ENCODE measurements at places on chromosomes 13 and 19.

DNA sequence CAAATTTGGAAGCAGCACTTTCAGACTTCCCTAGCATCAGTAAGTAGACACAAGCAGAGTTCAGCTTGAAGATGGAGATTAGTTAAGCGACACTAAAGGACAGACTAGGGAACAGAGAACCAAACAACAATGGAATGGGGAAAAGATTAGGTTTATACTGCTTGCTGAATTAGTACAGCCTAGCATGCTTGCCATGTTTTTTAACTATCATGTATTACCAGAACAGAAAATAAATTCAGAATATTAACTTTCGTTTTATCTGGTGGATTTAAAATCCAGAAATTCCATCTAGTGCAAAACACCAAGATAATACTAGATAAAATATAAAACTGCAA, 451.5 kb upstream of the SLC10A2 start:
- DNase-seq: no peak

GRCh38 chr13:70995338-70995737, 871.7 kb downstream of the DACH1 start:
- no peak for DNase-seq

DNA sequence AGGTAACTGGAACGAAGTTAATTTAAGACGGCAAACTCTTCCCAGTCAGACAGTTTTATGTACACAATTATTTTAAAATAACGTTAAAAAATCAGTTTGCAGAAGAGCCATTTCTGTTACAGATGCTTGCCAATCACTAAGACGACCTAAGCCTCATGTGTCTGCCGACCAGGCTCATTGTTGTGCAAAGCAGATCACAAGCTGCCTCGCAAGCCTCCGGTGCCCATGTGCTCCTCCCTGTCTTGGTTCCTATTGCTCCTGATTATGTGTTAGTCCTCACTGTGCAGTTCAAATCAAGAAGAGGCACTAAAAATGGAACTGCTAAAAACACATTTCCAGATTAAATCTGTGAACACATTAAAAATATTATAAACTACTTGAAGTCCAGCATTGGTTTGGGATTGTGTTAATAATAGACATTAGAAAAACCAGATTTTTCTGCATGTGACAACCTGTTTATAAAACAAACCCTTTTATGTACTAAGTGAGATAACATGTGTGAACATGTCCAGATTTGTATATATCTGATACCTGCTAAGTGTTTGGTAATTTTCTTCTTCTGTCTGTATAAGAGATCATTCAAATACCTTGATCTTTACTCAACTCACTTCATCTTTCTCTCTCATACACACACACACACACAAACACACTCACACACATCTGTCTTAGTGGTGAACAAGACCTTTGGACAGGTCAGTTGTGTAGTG, 81.9 kb upstream of the SLC15A1 start:
- DNase-seq: peak; percentile 5

DNA sequence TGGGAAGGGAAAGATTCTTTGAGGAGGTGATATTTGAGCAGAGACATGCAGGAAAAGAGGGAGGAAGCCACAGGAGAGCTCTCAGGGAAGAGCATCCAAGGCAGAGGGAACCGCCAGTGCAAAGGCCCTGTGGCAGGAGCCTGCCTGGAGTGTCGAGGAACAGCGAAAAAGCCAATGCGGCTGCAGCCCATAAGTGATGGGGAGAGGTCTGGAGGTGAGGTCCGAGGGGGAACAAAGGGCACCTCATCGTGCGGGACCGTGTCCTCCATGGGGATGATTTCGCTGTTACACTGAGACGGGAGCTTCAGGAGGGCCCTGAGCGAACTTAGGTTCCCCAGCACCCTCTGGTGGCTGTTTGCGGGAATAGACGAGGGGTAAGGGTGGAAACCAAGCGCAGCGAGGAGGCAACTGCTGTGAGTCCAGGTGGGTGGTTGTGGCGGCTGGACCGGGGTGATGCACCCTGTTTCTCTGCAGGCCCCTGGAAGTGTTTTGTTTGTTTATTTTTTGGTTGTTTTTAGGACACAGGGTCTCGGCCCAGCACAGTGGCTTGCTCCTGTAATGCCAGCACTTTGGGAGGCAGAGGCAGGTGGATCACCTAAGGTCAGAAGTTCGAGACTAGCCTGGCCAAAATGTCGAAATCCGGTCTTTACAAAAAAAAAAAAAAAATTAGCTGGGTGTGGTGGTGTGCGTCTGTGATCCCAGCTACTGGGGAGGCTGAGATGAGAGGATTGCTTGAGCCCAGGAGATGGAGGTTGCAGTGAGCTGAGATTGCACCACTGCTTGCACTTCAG, 5.9 kb upstream of the EHD2 start:
- peak; percentile 84 for DNase-seq

GRCh38 chr19:1270213-1270853, 1.2 kb downstream of the CIRBP start:
- peak; percentile 33 for DNase-seq

DNA sequence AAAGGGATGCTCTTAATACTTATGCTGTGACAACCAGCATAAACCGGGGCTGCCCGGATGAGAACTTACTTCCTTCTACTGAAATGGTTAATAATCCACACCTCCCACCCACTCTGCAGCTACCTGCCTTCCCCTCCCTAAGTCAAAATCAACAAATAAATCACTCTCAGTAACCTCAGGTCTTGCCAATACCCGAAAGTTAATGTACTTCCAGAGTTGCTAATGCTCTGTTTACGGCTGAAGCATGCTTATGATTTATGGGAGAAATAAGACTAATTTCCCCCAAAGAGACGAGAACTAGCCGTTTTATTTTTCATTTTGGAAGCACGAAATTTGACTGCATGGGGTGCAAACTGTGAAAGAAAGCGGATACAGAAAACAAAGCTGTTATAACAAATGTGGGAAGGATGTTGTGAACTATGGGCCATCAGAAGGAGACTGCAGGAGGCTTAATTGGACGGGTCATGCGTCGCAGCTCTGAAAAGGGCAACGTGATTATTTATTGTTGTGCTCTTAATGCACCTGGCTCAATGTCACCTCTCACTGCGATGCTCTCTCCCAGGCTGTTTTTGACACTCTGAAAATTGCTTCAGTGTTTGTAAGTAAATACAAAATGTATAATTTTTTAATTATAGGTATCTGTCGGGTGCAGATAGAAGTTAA, 114.0 kb upstream of the SLC7A1 start:
- DNase-seq: no peak

- DNase-seq: no peak
Observed at GRCh38 chr13:93338906-93339305, 112.3 kb downstream of the GPC6 start.

GRCh38 chr19:5911366-5911765, 2.7 kb upstream of the CAPS start:
- no peak for DNase-seq

DNA sequence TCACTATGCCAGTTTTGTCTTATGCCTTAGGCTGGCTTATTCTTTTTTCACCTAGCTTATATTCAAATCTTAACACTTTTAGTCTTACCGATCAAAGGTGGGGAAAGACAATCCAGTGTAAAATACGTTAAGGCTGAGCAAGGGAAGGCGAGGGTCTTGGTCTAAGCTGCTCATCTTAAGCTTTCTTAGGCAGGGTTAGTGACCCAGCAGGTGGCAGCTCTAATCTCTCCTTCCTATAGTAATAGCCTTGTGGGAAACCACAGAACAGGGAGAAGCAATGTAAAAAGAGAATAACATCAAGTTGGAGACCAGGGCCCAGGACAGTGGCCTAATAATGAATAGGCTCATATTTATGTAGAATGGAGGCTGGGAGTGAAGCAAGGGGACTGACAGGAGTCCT, 45.9 kb downstream of the COG3 start:
- DNase-seq: no peak

- no peak for DNase-seq
Observed at GRCh38 chr19:2054763-2055162, 3.7 kb upstream of the MKNK2 start.

GRCh38 chr19:6101991-6102390, 8.3 kb downstream of the RFX2 start:
- DNase-seq: no peak

DNA sequence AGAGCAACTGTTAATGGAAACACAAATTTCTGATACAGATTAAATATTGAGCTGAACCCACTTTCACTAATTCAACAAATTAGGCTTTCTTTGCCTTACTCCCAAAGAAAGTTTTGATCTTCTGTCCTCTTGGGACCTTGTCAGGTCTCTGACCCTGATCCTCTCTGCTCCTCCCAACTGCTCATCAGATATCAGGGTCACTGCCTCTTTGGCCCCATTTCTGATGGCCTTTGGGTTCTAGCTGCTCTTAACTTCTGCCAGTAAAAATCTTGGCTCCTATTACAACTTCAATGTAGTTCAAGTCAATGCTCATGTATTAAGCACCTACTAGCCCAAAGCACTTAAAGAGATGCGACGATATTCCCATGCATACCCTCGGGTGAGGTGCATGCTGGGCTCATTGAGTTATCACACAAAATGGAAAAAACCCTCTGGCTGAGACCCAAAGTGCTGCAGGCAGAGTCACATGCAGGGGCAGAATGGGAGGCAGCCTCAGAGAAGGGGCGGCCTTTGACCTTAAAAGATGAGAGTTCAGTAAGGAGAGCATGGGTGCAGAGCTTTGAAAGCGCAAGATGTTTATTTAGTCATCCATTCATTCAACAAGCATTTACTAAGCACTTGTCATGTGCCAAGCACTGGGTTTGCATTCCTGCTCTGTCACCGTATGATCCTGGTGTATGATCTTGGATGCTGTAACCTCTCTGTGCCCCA, 183.4 kb downstream of the USP12 start:
- no peak for DNase-seq

DNA sequence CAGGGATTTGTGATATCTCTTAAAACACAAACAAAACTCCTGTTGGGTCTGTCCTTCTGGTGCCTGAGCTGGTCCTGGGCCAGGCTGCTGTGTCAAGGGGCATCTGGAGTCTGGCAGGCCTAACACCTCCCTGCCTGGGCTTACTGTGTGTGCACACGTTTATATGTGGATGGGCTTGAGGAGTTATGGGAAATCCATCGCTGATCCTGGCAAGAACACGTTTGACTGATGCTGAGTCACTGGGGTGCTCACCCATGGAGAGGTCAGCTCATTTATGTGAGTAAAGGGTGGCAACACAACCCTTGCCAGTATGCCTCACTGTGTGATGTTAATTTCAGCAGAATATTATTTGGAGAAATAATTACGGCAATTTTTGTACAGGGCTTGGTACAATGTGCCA, 44.5 kb upstream of the PCDH8 start:
- no peak for DNase-seq

GRCh38 chr19:49224879-49225278, 67.3 kb downstream of the TRPM4 start:
- peak; percentile 74 for DNase-seq

DNA sequence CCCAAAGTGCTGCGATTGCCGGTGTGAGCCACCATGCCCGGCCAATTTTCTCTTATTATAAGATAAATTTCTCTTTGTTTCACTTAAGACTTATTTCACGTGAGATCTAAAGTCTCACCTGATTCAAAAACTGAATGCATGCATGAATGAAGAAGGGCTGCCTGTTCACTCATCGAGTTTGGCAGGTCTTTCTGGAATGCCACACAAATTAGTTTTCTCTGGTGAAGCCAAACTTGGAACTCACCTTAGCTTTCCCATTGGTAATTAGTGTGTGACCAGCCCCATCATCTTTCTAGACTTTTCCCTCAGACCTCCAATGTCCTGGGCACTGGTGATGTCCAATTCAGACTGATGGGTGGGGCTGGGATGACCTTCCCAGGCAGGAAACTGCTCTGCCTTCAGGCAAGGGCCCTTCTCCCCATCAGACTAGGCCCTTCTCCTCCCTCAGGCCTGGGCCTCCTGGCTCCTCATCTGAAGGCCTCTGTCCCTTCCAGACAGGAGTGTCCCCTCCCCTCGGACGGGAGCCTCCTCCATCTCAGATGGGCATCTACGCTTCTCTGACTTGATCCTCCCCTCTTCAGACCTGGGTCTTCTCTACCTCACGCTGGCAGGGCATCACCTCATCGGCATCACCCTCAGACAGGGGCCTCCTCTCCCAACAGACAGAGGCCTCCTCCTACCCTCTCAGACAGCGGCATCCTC, 14.4 kb downstream of the C3 start:
- no peak for DNase-seq

- peak; percentile 48 for DNase-seq
Observed at GRCh38 chr19:33156334-33156733, 24.4 kb downstream of the WDR88 start.

- no peak for DNase-seq
Observed at GRCh38 chr19:7912697-7913564, 1.7 kb upstream of the TGFBR3L start.

DNA sequence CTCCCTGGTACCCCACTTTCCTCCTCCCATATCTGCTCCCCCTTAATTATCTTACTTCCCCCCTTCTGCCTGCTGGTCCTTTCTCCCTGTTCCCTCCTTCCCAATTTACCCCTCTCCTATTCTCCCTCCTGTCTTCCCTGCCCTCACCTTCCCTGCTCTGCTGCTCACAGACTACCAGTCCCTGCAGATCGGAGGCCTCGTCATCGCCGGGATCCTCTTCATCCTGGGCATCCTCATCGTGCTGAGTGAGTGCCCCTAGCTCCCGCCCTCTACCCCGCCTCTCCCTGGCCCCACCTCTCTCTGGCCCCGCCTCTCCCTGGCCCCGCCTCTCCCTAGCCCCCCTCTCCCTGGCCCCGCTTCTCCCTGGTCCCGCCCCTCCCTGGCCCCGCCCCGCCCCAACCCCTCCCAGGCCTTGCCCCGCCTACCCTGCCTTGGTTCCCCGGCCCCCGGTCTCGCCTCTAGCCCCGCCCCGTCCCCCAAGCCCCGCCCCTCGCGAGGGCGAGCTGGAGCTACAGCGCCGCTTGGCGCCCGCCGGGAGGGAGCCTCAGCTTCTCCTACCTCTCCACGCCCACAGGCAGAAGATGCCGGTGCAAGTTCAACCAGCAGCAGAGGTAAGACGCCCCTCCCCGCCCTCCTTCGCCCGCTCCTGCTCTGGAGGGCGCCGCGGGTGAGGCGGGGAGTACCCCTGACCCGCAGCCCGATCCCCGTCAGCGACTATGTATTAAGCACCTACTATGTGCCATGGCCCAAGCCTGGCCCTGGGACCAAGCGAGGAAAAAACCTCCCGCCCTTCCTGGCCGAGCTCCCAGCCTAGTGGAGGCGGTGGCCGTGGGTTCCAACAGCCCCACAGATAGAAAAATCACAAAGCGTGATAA, 1.9 kb upstream of the FXYD7 start:
- DNase-seq: peak; percentile 94

DNA sequence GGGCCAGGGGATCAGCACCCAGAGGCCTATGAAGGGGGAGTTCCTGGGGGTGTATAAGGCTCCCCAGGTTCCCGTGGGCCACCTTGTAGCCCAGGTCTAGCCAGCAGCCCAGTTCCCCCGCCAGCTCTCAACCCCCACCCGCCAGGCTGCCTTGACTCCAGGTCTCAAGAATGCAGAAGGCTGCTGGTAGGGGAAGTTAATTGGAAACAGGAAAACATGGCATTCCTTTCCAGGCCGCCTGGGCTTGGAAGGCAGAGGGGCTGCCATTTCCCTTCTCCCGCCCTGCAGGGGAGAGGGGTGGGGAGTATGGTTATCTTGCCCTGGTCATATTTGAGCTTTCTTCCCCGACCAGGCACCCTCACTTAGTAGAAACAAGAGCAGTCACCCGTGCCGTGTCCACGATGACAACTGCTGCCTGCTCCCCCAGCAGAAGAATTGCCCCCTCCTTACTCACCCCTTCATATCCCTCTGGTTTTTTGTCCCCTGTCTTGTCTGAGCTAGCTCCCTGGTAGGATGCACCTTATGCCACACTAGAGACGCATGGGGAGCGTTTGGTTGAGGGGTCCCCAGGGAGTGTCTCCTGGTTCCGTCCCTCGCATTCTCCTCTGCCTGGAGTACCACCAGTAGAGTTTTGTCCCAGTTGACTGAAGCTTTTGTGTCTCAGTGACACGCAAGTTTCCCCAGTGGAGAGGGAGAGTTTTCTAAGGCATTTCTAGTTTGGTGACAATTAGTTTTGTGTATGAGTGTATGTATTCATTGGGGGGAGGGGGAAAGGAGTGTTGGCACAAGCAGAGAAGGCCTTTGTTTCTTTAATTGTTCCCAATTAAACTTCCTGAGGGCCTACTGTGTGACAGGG, 4.5 kb downstream of the BICRA start:
- no peak for DNase-seq
